Prostate gland (tissue), 2 donors: ENCODE measurements at places on chromosomes 13 and 19.
A peak's percentile ranks its signal among the peaks of the same experiment; 100 is the strongest.

DNA sequence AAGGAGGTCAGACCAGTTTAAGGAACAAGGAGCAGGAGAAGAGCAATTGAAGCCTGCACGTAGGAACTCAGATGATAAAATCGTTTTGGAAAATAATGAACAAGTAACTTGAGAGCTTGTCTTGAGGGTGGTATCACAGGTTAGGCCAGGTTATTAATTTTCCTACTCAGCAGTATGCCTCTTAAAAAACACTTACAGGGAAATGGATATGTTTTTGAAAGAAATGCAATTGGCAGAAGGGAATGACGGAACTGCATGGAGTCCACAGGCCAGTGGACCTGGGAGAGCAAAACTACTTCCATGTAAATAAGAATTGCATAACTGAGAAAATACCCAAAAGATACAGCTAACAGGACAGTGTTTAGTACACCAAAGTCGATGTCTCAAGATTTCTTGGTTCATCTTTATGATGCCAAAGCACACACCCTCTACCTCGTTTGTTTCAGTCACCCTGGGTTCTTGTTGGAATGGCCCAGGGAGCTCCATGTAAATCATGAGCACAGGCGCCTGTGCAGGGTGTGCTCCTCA, 35.2 kb downstream of the MBNL2 start:
- H3K36me3 ChIP-seq, result no peaks in the 10 kb centered on the region
- H3K27ac ChIP-seq, result no peak overlapping the region

DNA sequence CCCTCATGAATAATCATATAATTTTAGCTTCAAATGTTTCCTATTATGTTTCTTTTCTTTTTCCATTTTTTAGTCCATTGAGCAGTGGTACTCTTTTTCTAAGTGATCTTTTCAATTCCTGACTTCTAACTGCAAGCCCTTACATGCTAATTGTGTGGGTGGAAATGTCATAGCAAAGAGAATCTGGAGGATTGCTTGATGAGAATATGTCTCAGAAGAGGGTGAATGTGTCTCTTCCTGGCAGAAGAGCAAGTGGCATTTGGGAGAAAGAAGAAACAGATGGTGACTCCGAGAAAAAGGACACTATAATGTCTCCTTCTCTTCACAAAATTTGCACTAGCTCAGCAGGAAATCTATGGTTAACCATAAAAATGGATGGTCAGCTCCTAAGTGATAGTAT, 2320.0 kb downstream of the PCDH9 start:
- no peaks in the 10 kb centered on the region for H3K4me1 ChIP-seq
- DNase-seq, result no peak
- no peaks in the 10 kb centered on the region for H3K36me3 ChIP-seq
- no peaks in the 10 kb centered on the region for H3K27me3 ChIP-seq

GRCh38 chr19:29842471-29843179, 30.8 kb downstream of the CCNE1 start:
- H3K27ac ChIP-seq, result no peak overlapping the region
- H3K4me1 ChIP-seq, result peaks cover 6% of the 10 kb centered on the region
- DNase-seq, result no peak
- H3K4me3 ChIP-seq, result no peak overlapping the region

DNA sequence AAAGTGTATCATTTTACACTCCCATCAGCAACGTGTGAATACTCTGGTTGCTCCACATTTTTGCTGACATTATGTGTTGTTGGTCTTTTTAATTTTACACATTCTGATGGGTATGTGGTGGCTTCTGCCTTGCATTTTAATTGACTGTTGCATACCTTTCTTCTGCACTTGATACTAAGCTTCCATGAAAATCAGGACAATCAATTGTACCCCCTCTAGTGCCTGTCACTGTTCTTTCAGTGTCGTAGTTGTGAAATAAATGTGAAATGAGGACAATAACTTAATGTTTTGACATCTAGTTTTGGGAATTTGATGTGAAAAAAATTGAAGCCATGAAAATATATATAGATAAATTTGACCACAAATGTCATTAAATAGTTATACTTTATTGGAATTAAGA, 6.7 kb downstream of the IFT88 start:
- H3K36me3 ChIP-seq, result no peaks in the 10 kb centered on the region
- DNase-seq, result no peak

DNA sequence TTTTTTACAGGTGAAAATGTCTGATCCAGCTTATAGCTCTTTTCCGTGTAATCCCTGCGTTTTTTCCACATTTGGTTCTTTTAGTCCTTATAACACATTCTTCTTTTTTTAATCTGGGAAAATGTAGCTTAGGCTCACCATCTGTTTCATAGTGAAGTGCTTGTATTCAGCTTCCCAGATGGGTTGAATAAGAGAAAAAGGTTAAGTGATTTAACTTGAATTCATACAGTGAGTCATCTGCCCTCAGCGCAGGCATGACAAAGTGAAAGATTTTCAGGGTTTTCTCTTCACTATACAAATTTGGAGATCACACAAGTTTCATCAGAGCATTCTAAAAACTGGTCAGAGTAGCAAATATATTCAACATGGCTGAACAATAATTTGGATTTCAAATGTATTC, 224.8 kb downstream of the SPRY2 start:
- H3K27me3 ChIP-seq, result no peaks in the 10 kb centered on the region
- no peak overlapping the region for H3K27ac ChIP-seq
- no peaks in the 10 kb centered on the region for H3K36me3 ChIP-seq
- no peak overlapping the region for H3K4me3 ChIP-seq
- no peaks in the 10 kb centered on the region for H3K4me1 ChIP-seq

DNA sequence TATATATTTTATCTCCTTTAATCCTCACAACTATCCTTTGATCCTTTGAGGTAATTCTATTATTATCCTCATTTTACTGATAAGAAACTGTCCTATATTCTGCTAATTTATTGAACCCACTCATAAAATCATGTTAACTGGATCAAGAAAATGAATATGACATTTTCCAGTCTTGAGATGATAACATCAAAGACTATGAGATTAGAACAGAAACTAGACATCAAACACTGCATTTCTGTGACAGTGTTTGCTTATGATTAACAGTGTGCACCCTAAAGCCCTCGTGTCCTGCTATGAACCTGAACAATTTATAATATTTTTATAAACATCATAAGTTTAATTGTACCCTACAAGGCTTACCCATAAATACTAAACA, 96.3 kb downstream of the TBC1D4 start:
- H3K4me1 ChIP-seq, result no peaks in the 10 kb centered on the region
- DNase-seq, result no peak
- H3K4me3 ChIP-seq, result no peak overlapping the region

DNA sequence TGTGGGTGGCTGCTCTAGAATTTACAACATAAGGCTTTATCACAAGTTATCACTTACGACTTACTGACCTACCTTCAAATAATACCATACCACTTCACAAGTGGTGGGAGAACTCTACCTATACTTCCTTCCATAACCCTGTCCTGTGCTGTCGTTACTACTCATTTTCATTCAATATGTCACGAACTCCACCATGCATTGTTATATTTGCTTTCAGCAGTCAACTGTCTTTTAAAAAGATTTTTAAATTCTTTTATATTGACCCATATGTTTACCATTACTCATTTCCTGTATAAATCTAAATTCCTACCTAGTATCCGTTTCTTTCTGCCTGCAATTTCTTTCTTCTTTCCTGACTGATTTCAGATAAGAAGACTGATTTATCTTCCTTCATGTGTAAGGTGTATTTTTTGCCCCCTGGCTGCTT, 200.0 kb downstream of the KLF12 start:
- H3K36me3 ChIP-seq, result no peaks in the 10 kb centered on the region
- H3K27me3 ChIP-seq, result no peaks in the 10 kb centered on the region
- H3K4me1 ChIP-seq, result no peaks in the 10 kb centered on the region

DNA sequence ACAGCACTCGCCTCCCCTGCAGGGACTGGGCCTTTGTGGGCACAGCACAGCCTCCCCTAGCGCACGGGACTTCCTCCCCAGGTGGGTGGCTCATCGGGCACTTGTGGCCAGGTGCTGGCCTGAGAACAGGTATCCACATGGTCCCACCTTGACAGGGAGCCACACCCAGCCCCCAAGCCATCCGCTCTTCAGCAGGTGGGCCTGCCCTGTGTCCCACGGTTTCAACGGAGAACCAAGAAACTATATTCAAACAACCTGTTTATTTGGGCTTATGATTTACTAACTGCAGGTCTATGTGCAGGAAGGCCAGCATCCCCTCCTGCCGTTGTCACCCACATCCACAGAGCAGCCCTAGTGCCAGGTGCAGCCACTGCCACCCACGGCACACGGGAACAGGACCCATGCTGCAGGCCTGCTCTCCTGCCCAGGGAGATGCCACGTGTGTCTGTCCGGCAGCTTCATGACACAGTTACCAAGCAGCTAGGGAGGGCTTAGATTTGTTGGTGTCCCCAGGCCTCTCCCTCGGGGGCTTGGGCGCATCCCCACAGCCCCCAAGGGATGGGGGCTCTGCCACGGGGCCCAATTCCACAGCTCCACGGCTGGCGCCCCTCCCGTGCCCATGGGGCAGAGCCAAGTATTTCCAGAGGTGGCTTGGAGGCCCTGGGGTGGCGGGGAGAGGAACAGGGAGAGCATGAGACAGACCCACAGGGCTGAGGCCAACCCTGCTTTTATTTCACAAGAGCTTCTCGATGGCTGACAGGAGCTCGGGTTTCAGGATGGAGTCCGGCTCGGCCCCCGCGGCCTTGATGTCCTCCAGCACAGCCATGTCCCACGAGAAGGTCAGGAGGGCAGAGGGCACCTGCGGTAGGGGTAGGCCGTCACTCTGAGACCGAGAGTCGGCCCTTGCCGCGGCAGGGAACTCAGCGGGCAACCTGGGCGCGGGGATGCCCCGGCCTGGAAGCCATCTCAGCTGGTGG, 12.5 kb downstream of the UBXN6 start:
- no peaks in the 10 kb centered on the region for H3K27me3 ChIP-seq
- DNase-seq, result no peak
- H3K36me3 ChIP-seq, result peaks cover 36% of the 10 kb centered on the region
- H3K4me3 ChIP-seq, result no peak overlapping the region

- no peak for DNase-seq
- no peaks in the 10 kb centered on the region for H3K4me1 ChIP-seq
- no peak overlapping the region for H3K4me3 ChIP-seq
- H3K36me3 ChIP-seq, result no peaks in the 10 kb centered on the region
- no peaks in the 10 kb centered on the region for H3K27me3 ChIP-seq
These were observed 26.9 kb downstream of the CHAMP1 start for GRCh38 chr13:114341003-114341777.

- no peak overlapping the region for H3K4me3 ChIP-seq
- no peak for DNase-seq
- H3K4me1 ChIP-seq, result no peaks in the 10 kb centered on the region
These were observed 898.3 kb upstream of the PCDH9 start for GRCh38 chr13:68128297-68128915.

- no peak for DNase-seq
- H3K36me3 ChIP-seq, result no peaks in the 10 kb centered on the region
- H3K4me3 ChIP-seq, result no peak overlapping the region
- no peaks in the 10 kb centered on the region for H3K4me1 ChIP-seq
- H3K27me3 ChIP-seq, result peaks cover 22% of the 10 kb centered on the region
These were observed 24.6 kb downstream of the CLEC4M start for GRCh38 chr19:7787602-7788177.

- H3K27me3 ChIP-seq, result no peaks in the 10 kb centered on the region
- no peak overlapping the region for H3K27ac ChIP-seq
- H3K4me1 ChIP-seq, result no peaks in the 10 kb centered on the region
- no peaks in the 10 kb centered on the region for H3K36me3 ChIP-seq
- no peak overlapping the region for H3K4me3 ChIP-seq
- no peak for DNase-seq
These were observed 79.2 kb downstream of the LRCH1 start for GRCh38 chr13:46632176-46632575.

- H3K36me3 ChIP-seq, result no peaks in the 10 kb centered on the region
- no peak overlapping the region for H3K4me3 ChIP-seq
- H3K27ac ChIP-seq, result no peak overlapping the region
- H3K4me1 ChIP-seq, result no peaks in the 10 kb centered on the region
- no peaks in the 10 kb centered on the region for H3K27me3 ChIP-seq
- DNase-seq, result peak; percentile 5
These were observed 40.4 kb downstream of the INTS6 start for GRCh38 chr13:51412431-51412830.

GRCh38 chr13:110157718-110158117, 149.2 kb downstream of the COL4A1 start:
- no peaks in the 10 kb centered on the region for H3K4me1 ChIP-seq
- H3K27me3 ChIP-seq, result no peaks in the 10 kb centered on the region
- no peak overlapping the region for H3K4me3 ChIP-seq
- H3K36me3 ChIP-seq, result peaks cover 4% of the 10 kb centered on the region

GRCh38 chr19:49921871-49922795, 6.9 kb upstream of the ATF5 start:
- H3K36me3 ChIP-seq, result no peaks in the 10 kb centered on the region
- no peaks in the 10 kb centered on the region for H3K4me1 ChIP-seq
- H3K27me3 ChIP-seq, result no peaks in the 10 kb centered on the region
- H3K4me3 ChIP-seq, result no peak overlapping the region
- DNase-seq, result no peak

GRCh38 chr19:55443045-55443823, at the start of gene SHISA7:
TSS of gene SHISA7 (minus strand) at chr19:55443300. CDS start at chr19:55442863, 437 bp downstream.
- H3K27me3 ChIP-seq, result peaks cover 41% of the 10 kb centered on the region
- no peak within 1 kb of the TSS for H3K27ac ChIP-seq
- H3K4me1 ChIP-seq, result no peaks in the 10 kb centered on the region
- H3K36me3 ChIP-seq, result no peaks in the 10 kb centered on the region
- H3K4me3 ChIP-seq, result no peak within 1 kb of the TSS

DNA sequence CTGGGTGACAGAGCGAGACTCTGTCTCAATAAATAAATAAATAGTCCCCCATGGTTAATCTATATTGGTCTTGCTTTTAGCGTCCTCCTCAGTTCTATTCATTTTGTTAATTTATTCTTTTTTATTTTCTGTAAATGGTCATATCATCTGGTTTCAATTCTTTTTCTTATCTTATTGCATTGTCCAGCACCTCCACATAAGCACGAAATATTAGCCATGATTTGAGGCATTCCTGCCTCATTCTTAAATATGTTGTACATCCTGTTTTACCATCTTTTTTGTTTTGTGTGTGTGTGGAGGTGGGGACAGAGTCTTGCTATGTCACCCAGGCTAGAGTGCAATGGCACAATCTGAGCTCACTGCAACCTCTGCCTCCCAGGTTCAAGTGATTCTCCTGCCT, 24.6 kb upstream of the CCDC124 start:
- DNase-seq, result no peak
- H3K4me3 ChIP-seq, result no peak overlapping the region
- H3K4me1 ChIP-seq, result no peaks in the 10 kb centered on the region
- no peaks in the 10 kb centered on the region for H3K36me3 ChIP-seq

DNA sequence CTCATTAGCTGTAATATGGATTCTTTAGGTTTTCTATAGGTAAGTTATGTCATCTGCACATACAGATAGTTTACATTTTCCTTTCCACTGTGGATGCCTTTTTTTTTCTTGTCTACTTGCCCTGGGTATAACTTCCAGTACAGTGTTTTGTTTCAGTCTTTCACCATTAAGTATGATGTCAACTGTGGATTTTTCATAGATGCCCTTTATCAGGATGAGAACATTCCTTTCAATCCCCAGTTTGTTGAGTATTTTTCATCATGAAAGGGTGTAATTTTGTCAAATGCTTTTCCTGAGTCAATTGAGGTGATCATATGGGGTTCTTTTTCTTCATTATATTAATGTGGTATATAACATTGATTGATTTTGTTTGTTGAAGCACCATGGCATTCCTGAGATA, 43.6 kb upstream of the SACS start:
- H3K36me3 ChIP-seq, result no peaks in the 10 kb centered on the region
- H3K4me1 ChIP-seq, result no peaks in the 10 kb centered on the region
- H3K27me3 ChIP-seq, result no peaks in the 10 kb centered on the region
- no peak for DNase-seq
- H3K27ac ChIP-seq, result no peak overlapping the region
- no peak overlapping the region for H3K4me3 ChIP-seq

- H3K4me1 ChIP-seq, result no peaks in the 10 kb centered on the region
- no peak overlapping the region for H3K4me3 ChIP-seq
These were observed 11.8 kb upstream of the RB1 start for GRCh38 chr13:48291730-48292129.

GRCh38 chr19:40360708-40361241, 12.3 kb downstream of the PLD3 start:
- H3K36me3 ChIP-seq, result no peaks in the 10 kb centered on the region
- no peak overlapping the region for H3K27ac ChIP-seq
- no peaks in the 10 kb centered on the region for H3K27me3 ChIP-seq
- H3K4me3 ChIP-seq, result no peak overlapping the region
